NB4 (cell line): ENCODE measurements at places on chromosomes 5 and 9.
A peak's percentile ranks its signal among the peaks of the same experiment; 100 is the strongest.

DNA sequence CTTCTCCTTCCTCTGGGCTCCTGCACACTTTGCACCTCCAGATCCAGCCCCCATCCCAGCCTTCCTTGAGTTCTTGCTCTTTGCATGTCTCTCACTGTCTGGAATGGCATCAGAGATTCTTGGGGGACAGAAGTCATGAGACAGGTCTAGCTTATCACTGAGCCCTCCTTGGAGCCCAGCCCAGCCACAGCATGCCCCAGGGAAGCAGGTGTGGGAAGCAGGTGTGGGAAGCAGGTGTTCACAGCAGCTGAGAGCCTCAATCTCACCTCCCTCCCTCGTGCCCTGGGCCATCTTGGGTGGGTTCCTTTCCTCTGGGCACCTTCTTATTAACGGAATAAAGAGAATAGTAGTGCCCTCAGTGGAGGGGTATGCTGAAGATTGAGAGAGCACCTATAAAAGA, 27.2 kb downstream of the SLC6A7 start:
- no peak for DNase-seq

- no peak for DNase-seq
Measured at GRCh38 chr9:32533816-32534215, 7.8 kb upstream of the RIGI start.

DNA sequence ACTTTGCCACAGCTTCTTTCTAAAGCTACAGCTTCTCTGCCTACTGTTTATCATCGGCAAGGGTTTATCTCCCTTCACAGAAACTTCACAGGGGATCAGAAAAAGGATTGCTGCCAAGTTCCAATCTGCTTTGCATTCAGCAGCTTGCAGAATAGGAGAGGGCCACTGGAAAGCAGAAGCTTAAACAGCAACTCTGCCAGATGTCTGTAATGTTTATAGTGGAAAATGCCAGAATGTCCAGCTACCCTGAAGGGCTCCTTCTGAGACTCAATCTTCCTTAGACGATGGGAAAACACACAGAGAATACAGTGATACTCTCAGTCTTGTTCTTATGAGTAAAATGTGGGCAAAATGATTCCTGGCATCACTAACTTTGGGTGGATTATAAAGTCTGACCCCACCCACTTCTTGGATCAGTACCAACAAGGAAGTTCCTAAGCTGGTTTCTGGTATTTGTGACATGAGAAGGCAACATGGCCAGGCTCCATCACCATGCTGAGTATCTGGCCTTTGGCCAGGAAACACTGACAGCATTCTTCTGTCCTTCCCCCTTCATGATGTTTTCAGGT, 19.0 kb downstream of the STOM start:
- DNase-seq, result no peak

- DNase-seq, result peak; percentile 62
Measured at GRCh38 chr9:37290940-37291485, 131.5 kb upstream of the GRHPR start.

- DNase-seq, result peak; percentile 42
Measured at GRCh38 chr9:90301277-90301653, 341.4 kb downstream of the DIRAS2 start.

DNA sequence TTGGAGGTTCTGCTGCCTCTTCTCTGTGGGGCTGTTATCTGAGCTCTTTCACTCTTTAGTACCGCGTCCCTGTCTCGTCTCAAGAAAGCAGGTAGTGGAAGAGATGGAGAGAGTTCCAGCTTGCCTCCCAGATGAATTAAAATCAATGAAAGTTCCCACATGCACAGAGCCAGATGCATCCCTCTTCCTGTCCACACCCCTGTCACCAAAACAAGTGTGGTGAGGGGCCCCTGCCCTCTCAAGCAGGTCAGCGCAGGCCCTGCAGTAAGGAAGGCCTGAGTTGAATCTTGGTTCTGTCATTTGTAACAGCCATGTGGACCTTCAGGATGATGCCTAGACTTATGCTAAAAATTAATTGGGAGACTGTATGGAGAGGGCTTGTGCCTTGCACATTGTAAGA, 26.9 kb downstream of the GALNT10 start:
- DNase-seq, result no peak

DNA sequence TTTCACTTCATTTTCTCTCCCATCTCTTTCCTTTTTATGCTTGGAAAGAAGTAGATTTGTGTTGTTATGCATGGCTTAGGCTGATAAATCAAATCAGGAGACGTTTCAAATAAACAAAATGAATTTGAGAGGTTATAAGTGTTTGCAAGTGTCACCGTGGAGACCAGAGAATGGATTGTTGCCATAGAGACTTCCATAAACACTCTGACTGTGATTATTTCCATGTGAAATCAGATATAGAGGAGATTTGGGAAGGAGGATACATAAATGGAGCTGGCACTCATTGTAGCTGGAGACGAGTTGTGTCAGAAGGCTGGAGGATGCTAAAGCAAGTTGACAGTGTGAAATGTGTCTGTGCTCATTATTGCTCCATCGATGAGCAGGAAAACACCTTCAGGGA, 84.2 kb upstream of the PCSK1 start:
- DNase-seq, result no peak

DNA sequence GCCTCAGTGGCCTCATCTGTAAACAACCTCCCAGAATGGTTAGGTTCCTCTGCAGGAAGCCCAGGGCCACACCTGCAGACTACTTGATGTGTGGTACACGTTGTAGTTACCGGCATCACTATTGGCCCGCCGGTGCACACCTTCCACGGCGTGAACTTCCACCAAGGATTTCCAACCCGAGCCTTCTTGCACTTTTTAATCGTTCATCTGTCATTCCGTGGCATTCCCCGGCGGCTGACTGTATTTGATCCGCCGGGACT, 5.3 kb upstream of the TRIM41 start:
- no peak for DNase-seq

- DNase-seq, result peak; percentile 12
Measured at GRCh38 chr5:153496835-153497234, 6.4 kb downstream of the GRIA1 start.

GRCh38 chr5:64595031-64595855, 89.4 kb downstream of the RGS7BP start:
- peak; percentile 12 for DNase-seq

GRCh38 chr5:159309689-159310433, 20.4 kb downstream of the IL12B start:
- DNase-seq, result no peak

DNA sequence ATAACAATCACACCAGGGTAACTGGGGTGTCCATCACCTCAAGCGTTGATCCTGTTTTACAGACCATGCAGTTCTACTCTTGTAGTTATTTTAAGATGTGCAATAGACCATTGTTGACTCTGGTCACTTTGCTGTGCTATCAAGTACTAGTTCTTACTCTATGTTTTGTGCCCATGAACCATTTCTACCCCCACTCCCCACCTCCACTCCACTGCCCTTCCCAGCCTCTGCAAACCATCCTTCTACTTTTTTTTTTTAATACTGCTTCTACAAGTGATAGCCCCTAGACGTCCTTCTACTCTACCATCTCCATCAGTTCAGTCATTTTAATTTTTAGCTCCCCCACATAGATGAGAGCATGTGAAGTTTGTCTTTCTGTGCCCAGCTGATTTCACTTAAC, 38.8 kb downstream of the EHMT1 start:
- no peak for DNase-seq

GRCh38 chr5:158170060-158170459, 311.1 kb upstream of the CLINT1 start:
- DNase-seq, result no peak

DNA sequence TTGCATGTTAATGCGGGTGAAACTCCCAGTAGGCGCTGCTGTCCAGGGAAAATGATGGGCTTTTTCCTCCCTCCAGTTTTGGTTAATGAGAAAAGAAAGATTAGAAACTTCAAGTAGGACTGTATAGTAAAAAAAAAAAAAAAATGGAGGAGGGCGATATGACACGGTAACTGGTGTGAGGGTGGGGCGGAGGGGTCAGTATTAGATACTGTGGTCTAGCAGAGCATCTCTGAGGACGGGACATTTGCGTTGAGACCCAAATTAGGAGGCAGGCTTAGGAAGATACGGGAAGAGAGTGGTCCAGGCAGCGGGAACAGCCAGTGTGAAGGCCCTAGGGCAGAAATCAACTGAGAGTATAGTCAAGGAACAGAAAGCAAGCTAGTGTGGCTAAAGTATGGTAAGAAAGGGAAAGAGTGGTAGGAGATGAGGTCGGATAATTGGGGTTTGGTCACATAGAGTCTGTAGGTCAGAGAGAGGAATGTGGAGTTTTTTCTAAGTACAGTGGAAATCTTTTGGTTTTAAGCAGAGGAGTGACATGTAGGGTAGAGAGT, 707 bp downstream of the RMND5B start:
- no peak for DNase-seq

DNA sequence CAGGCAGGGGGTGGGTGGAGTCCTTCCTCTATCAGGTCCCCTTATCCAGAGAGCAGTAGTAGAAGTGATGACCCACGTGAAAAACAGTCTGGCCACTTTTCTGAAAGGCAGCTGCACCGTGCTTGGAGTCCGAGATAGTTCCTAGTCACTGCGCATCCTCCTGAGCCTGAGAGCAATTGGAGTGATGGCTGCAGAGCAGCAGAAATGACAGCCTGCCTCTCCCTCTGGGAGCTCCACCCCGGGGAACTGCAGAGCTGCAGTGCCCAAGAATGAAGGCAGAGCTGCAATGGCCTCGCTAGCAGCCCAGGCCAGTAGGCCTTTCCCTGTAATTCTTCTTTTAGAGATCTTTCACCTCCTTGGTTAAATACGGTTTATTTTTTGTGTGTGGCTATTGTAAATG, 82.6 kb downstream of the CETN3 start:
- no peak for DNase-seq

GRCh38 chr5:35741971-35742370, 114.7 kb upstream of the IL7R start:
- DNase-seq, result no peak

GRCh38 chr5:102760815-102761214, 5.7 kb downstream of the PAM start:
- DNase-seq, result no peak

- no peak for DNase-seq
Measured at GRCh38 chr9:26375448-26375847, 517.2 kb downstream of the CAAP1 start.
